ENCODE measurements at places on chromosomes 7 and 10.

DNA sequence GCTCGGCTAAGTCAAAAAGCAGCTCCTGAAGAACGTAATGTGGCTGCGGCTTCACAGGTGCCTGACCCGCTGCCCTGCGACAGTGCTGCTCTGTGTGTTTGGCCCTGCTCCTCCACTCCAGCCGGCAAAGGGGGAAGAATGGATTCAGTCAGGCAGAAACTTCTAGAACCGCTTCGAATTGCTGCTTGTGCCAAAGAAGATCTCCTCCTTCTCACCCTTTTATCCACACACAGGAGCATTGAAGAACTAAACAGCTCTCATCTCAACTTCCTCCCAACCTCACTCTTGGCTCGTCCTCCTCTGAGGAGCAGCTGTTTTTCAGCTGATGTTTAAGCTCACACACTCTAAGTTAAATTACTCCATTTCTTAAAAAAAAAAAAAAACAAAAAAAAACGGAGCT, 651.4 kb downstream of the INHBA start:
- no peak for DNase-seq

DNA sequence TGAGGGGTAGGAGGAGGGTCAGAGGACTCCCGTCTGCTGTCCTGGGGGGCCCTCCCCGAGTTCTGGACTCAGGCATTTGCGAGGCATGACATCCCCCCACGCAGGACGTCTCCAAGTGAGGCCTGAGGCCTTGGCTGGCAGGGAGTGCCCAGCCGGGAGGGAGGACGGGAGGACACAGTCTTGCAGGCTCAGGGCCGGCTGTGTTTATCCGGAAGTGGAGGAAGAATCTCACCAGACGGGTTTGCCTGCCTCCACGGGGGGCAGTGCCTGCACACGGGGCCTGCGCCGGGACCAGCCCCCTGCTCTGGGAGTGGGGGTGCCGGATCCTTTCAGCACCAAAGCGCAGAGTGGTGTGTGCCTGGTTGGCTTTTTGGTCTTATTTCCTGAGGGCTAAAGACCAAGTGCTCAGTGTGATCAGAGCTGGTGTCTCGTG, 10.9 kb downstream of the PWWP2B start:
- no peak for DNase-seq

GRCh38 chr10:104450954-104451353, 97.3 kb downstream of the CFAP58 start:
- no peak for DNase-seq

DNA sequence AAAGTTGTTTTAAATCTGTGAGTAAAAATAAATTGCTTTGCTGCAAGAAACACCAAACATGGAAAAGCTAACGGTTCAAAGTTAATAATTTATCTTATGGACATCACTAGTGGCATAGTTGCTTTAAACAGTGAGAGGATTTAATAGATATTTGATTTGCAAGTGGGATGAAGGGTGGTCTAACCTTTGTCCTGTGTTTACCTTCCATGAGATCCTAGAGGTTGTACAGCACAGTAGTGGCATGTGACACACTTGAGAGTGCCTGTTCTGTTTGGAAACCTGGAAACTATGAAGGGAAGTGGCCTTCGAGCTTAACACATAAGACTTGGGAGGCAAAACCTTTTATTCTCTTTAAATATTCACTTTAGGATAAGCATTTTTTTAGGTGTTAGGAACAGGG, 16.0 kb downstream of the EGFR start:
- DNase-seq = no peak

DNA sequence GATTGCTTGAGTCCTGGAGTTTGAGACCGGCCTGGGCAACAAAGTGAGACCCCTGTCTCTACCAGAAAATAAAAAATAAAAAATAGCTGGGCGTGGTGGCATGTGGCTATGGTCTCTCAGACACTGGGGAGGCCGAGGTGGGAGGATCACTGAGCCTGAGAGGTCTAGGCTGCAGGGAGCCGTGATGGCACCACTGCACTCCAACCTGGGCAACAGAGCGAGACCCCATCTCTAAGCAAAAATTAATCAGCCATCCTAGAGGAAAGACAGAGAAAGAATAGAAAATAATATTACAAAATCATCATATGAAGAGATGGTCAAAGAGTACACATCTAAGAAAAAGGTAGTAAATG, 4.9 kb upstream of the EPHB4 start:
- no peak for DNase-seq

GRCh38 chr7:1692515-1693418, 22.7 kb downstream of the ELFN1 start:
- no peak for DNase-seq

- no peak for DNase-seq
These were observed 28.2 kb upstream of the GOLGA7B start for GRCh38 chr10:97821308-97822038.

DNA sequence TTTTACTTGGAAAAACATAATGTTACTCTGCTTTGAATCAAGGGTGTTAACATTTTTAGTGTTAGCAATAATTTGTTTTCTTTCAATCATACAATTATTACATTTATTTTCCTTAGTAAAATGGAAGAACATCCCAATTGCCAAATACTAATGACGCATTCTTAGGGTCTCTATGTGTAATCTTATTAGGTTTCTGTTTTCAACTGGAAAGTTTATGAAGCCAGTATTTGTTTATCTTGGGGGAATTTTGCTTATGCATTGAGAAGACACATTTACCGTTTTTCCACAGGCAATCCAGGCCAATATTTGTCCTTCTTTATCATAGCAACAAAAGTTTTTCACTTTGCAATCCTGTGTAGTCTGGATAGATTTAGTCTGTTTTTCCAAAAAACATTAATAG, 134.5 kb downstream of the CPED1 start:
- DNase-seq = no peak

- no peak for DNase-seq
These were observed 14.4 kb upstream of the CRYGN start for GRCh38 chr7:151454305-151454704.

GRCh38 chr10:34430685-34431084, 384.4 kb downstream of the PARD3 start:
- no peak for DNase-seq

GRCh38 chr7:128099204-128099671, 68.0 kb upstream of the LRRC4 start:
- no peak for DNase-seq

GRCh38 chr10:49550563-49550962, 11.6 kb upstream of the ERCC6 start:
- DNase-seq = no peak

- no peak for DNase-seq
These were observed 28.1 kb downstream of the LRRC4 start for GRCh38 chr7:128003167-128003566.

DNA sequence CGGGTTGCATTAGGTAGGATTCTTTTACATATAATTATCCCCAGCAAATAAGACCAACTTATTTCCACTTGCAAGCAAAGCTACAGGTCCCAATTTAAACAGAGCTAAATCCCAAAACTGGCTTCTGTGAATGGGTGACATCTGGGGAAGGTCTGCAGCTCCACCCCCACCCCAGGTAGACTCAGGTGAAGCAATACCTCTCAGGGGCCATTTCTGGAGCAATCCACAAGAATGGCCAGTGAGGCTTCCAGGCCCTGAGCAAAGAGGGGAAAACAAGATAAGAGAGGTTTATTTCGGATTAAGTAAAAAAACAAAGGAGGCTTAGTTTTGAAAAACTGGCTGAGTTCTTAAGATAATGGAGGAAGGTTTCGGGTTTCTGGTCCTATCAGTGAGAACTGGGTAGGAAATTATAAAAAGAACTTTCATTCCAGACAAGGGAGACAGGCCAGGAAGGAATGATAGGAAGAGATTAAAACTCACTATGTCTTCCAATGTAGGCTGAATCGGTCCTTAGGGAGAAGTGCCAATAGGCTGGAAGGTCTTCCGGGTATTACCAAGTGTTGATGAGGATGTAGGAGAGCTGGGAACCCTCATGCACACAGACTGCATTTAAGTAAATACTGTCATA, 25.4 kb downstream of the SH3PXD2A start:
- DNase-seq = no peak

DNA sequence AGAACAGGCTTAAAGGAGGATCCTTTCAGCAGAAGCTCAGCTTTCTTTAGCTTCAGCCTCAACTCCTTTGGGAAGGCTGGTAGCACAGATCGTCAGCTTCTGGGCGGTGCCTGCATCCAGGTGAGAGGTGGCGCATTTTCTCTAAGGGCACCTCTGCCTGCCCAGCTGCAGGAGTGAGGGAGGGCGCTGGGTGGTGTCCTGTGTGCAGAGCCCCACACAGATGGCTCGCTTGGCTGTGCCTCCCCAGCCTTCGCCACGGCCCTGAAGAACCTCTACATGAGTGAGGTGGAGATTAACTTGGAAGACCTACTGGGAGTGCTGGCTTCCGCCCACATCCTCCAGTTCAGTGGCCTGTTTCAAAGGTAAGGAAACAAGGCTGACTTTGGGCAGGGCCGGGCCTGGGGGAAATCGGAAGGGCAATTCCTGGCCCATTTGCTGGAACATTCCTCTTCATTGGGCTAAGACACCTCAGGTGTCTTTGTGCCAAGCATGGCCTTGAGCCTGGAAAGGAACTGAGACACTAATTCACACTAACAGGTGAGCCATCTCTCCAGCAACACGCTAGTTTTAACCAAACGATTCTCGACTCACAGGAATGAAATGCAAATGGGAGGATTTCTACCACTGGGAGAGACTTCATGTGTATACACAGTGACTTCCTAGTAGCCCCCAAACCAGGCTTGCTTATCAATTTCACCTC, 19.9 kb downstream of the BTBD16 start:
- DNase-seq = no peak

GRCh38 chr10:3882855-3883254, 97.8 kb upstream of the KLF6 start:
- no peak for DNase-seq

- no peak for DNase-seq
These were observed 24.8 kb downstream of the DPCD start for GRCh38 chr10:101612872-101613271.

DNA sequence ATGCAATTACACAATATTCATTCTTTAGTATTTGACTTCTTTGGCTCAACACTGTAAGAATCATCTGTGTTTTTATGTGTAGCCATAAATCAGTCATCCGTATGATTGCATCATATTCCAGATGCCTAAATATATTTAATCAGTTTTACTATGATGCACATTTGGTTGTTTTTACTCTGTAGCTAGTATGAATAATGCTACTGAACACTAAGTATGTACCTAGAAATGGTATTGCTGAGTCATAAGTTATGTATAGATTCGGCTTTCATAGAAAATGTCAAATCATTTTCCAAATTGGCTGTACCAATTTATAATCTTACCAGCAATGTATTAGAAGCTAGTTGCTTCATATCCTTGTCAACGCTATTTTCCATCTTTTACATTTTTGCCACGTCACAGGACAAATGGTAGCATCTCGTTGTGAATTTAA, 197.3 kb upstream of the PLXNA4 start:
- DNase-seq = no peak

DNA sequence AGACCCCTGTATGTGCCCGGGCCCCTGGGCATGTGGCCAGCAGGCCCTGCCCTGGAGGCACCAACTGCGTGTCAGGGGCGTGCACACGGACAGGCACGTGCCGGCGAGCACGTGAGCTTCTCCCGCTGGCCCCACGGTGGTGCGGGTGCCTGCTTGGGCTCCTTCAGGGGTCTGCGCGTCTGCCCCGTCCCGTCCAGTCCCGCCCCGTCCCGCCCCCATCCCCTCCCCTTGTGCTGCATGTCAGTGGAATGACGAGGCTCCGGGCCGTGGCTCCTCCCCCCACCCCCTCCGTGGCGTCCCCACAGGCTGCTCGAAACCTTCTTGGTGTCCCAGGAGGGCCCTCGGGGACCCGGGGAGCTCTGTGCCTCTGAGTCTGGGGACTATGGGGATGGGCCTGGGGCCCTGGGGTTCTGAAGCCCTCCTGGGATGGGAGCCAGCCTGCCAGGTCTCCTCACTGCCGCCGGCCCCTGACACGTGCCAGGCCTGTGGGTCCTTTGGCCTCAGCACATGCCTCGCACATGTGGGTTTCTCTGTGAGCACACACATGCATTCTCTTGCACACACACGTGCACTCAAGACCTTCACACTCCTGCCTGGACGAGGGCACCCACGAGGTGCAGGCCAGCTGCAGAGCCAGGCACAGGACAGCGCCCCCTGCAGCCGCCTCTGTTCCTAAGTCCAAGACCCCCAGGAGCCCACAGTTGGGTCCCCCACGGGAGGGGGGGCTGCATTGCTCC, 27.5 kb upstream of the AMZ1 start:
- no peak for DNase-seq

DNA sequence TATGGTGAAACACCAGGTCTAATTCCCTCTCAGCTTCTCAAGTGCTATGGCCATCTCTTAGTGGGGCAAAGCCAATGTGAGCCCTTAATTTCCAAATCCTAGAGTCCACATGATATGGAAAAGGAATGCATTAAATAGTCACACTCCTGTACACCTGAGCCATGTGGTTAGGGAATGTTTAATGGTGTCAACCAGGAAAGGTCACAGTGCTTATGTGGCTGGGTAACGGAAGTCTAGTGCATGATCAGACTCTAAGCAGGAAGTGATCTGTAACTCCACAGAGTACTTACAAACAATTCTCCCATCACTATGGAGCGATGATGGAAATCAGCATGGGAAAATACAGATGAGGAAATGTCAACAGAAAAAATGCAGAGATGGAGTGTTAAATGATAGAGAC, 148.8 kb downstream of the MAGI2 start:
- DNase-seq = no peak

DNA sequence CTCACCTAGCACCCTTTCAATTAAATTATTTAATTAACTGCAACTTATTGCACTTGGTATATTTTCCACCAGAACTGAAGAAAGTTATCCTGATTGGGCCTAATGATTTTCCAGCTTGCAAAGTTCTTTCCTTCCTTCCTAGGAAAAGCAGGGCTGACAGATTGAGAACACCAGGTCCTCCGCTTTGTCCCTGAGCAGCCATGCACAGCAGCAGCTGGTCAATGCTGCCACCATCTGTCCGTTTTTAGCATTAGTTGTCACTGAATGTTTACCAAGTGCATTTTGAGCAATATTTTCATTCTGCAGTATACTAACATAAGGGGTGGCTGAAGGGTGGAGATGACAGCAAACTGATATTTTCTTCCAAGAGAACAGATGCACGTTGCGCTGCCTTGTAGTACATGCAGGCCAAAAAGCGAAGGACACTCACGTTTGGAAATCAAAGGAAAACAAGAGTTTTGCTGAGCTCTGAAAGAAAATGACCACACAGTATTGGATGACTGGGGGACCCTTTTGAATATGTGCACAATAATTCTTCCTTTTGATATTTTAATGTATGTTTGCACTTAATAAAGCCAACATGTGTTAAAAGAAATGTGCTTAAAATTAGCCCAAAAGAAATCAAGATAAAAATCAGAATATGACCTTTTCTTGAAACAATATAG, 248.8 kb upstream of the PTN start:
- no peak for DNase-seq

All from activated CD4-positive, alpha-beta T cell treated with anti-CD3 and anti-CD28 coated beads for 1 hour (primary cell).